ENCODE measurements at places on chromosomes 12 and 14. TPM values are rescaled to one million over a fixed set of nuclear protein-coding genes. Genes with fewer than 3 reads are reported as not detected.

The OR6C65 gene
- not detected for total RNA-seq

DNA sequence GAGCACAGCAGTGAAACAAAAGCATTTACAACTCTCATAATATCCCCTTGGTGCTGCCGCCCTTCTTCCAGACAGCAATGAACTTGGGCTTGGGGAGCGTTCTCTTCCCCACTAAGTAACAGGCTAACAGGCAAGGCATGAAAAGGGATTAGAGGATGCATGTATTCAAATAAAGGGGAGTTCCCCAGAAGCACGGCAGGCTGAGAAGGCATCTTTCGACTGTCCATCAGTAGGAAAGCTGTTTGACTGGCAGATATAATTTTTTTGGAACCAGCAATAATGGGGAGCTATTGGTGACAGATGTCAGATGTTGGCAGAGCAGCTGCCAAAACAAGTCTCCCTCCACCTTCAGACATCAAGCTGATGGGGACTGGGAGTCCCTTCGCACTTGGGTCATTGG lies 9.2 kb upstream of the TIGAR start:
- peaks cover 7% of the 10 kb centered on the region for H3K4me1 ChIP-seq
- H3K27me3 ChIP-seq, result no peaks in the 10 kb centered on the region
- DNase-seq, result no peak
- no peak overlapping the region for H3K4me3 ChIP-seq
- no peak overlapping the region for H3K27ac ChIP-seq

GRCh38 chr14:39417014-39417413 lies 15.2 kb downstream of the FBXO33 start:
- H3K4me3 ChIP-seq, result no peak overlapping the region
- no peaks in the 10 kb centered on the region for H3K4me1 ChIP-seq
- H3K36me3 ChIP-seq, result peaks cover 13% of the 10 kb centered on the region
- H3K27me3 ChIP-seq, result no peaks in the 10 kb centered on the region

The PTGDR gene
- total RNA-seq, result not detected

DNA sequence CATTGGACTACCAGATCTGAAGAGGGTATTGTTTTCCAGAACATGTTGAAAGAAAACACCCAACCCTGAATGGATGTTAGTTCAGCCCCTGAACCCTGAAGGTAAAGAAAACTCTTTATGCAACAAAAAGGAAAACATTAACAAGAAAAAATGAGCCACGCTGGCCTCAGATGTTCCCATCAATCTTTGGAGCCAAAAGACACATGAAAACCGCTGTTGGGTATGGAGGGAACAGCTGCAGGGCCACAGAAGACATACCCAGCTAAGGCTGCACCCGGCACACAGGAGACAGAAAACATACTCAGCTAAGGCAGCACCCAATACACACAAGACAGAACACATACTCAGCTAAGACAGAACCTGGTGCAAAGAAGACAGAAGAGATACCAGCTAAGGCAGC lies 51.3 kb upstream of the GALNT9 start:
- no peak for DNase-seq
- H3K36me3 ChIP-seq, result no peaks in the 10 kb centered on the region
- no peaks in the 10 kb centered on the region for H3K4me1 ChIP-seq
- no peak overlapping the region for H3K27ac ChIP-seq

The ABCC9 gene
- 0.23 TPM for total RNA-seq

The CHGA gene
- total RNA-seq, result not detected

The TNFRSF1A gene
- total RNA-seq, result 97.4 TPM

- DNase-seq, result no peak
- H3K36me3 ChIP-seq, result no peaks in the 10 kb centered on the region
- H3K4me3 ChIP-seq, result no peak overlapping the region
- no peaks in the 10 kb centered on the region for H3K27me3 ChIP-seq
- no peak overlapping the region for H3K27ac ChIP-seq
Measured at GRCh38 chr12:89250636-89251035, 101.7 kb downstream of the DUSP6 start.

DNA sequence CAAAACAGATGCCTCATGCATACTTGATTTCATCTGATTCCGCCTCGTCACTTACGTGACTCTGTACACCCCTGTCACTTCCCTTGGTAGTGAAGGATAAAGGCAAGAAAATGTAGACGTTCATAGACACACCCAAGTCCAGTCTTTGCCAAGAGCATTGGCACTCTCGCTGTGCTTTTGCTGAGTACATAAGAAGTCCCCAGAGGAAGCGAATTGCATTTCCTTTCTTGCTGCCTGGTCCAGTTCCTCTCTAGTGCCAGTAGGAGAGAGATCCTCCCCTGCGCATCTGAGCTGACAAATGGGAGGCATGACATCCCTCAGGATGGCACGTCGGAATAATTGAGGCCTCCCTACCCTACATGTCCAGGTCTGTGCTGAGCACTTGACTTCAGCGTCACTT lies 21.3 kb upstream of the RIN3 start:
- no peaks in the 10 kb centered on the region for H3K4me1 ChIP-seq
- no peak overlapping the region for H3K27ac ChIP-seq
- DNase-seq, result no peak
- H3K27me3 ChIP-seq, result no peaks in the 10 kb centered on the region
- H3K4me3 ChIP-seq, result no peak overlapping the region

DNA sequence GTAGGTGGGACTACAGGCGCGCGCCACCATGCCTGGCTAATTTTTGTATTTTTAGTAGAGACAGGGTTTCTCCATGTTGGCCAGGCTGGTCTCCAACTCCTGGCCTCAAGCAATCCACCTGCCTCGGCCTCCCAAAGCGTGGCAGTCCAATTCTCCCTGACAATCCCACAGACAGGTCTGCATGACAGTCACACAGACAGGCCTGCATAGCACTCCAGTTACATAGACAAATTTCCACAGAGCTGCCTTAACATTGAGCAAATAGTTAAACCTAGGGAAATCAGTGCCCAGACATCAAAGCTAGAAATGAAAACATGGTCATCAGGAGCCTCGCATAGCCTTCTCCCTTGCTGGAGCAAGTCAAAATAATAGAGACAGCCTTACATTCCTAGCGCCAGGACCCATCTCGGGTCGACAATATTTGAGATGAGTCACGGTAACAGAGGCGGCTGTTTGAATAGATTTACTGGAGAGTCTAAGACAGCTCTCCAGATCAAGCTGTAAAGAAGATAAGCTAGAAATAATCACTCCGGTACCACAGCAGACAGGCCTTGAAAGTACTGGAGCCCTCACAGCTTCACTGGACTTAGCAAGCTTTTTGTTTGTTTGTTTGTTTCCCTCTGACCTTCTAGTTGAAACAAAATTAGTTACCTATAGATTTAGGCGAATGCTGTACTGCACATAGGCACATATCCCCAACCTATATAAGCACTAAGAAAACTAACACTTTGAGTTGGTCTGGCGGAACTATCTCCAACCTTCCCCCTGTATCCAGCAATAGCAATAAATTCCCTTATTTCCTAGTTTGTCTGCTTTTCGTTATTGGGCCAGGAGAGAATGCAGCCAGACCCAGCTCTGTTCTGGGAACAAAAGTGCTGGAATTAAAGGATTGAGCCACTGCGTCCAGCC lies 23.8 kb upstream of the PYROXD1 start:
- no peaks in the 10 kb centered on the region for H3K4me1 ChIP-seq
- H3K27me3 ChIP-seq, result no peaks in the 10 kb centered on the region
- no peaks in the 10 kb centered on the region for H3K36me3 ChIP-seq

All from PC-3 (cell line).